ENCODE measurements at places on chromosomes 5 and 9.

- DNase-seq, result no peak
Observed at GRCh38 chr5:141603923-141604717, 14.7 kb downstream of the DIAPH1 start.

DNA sequence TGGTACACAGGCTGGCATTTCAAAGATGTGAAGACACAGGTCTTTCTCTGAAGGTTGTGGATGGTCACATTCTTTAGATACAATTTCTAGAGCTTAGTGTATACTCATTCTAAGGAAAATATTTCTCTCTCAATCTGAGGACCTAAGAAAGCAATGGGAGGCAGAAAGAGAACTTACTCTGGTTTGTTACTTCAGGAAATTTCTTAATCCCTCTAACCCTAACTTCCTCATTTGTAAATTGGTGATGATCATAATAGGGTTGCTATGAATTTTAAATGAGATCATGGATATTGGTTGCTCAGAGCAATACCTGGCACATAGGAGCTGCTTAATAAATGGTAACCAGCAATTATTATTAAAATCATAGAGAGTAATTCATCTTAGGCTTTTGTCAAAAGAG is 22.1 kb downstream of the FAM170A start:
- DNase-seq, result no peak

GRCh38 chr5:170353961-170354360 is 35.2 kb downstream of the KCNMB1 start:
- no peak for DNase-seq

DNA sequence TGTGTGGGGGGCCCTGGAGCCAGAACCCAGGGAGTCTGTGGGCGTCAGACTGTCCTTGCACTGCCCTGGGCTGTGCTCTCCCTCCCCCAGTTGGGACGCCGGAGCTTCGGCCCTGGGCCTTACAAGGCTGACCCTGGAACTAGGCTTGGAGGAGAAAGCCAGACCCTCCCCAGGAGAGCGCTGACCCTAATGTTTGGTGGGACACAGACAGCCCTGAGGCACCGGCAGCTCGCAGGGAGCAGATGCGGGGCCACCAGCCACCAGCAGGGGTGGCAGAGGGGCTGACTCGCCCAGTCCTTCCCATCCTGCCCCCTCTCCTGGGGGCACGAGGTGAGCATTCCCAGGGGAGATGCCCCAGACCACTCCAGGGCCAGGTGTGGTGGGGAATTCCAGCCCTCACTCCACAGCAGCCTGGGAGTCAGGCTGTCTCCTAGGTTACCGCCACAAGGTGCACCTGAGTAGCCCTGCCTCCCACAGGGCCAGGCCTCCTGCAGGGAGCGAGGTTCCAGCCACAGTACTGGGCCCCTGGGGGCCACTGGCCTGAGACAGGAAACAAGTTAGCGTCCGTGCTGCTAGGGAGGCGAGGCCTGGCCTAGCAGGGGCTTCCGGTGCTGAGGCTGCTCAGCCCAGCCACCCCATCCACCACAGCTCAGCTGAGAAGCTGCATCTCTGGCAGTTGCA is 134.6 kb downstream of the OLFM1 start:
- DNase-seq, result no peak

DNA sequence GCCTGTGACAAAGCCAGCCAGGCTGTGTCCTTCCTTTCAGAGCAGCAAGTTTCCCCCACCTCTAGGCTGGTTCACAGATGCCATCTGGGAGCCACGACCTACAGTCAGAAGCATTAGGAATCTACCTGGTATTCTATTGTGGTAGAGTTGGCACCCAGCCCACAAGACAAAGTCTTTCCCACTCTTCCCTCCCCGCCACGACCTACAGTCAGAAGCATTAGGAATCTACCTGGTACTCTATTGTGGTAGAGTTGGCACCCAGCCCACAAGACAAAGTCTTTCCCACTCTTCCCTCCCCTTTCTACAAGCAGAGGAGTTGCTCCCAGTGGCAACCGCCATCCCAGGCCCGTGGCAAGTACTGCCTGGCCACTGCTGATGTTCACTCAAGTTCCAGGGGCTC is 157.8 kb upstream of the TNC start:
- no peak for DNase-seq

GRCh38 chr5:393846-394275 is 49.1 kb upstream of the EXOC3 start:
- DNase-seq, result no peak

DNA sequence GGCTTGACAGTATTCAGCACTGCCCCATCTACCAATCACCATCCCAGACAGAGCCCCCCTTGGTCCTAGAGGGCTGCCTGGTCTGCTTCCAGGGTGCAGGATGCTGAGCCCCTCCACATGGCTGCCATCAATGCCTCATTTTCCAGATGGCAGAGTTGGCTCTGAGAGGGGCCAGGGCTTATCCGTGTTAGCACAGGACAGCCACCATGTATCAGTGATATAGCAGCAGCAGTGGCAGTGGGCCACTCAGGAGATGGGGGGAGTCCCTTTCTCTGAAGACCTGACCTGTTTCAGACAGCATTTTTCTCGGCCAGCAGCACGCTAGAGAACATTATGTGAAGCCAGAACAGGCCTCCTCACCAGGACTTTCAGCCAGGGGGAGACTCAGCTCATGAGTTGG is 1.6 kb upstream of the SMIM32 start:
- DNase-seq, result no peak

- DNase-seq, result no peak
Observed at GRCh38 chr9:19967888-19968459, 179.1 kb upstream of the SLC24A2 start.

All from omental fat pad (tissue), 4 donors.